ENCODE measurements at places on chromosomes 6 and 20. TPM values are rescaled to one million over a fixed set of nuclear protein-coding genes. Genes with fewer than 3 reads are reported as not detected.

HBS1L gene
- 35.8 TPM for total RNA-seq

RIPOR2 gene
- total RNA-seq: 0.26 TPM

LAMA5 gene
- total RNA-seq: 500 TPM

CYP39A1 gene
- 0.13 TPM for total RNA-seq

MUCL3 gene
- total RNA-seq: 0.08 TPM

Data from A549 treated with ZK216348 at 1 μM for 4 hours (cell line).